Stimulated activated naive CD4-positive, alpha-beta T cell (primary cell): ENCODE measurements at places on chromosomes 1 and 21.

- DNase-seq: no peak
Measured at GRCh38 chr1:150234309-150234565, 1.7 kb downstream of the ANP32E start.

DNA sequence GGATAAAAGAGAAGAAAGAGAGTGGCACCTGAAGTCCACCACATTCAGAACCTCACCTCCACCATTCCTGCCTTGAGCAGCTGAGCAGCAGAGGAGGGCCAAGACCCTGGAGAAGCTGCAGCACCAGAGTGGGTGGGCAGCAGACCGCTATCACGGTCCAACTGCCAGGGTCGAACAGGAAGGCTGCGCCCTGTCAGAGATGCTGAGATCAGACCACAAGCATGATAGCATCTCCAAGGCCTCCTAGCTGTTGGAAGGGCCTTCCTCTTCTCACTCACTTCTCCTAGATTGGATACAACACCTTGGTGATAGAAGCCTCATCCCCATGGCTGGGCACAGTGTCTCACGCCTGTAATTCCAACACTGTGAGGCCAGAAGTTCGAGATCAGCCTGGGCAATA, 12.1 kb upstream of the SLC45A3 start:
- no peak for DNase-seq

GRCh38 chr1:27660300-27660835, 11.6 kb downstream of the IFI6 start:
- DNase-seq: no peak

- no peak for DNase-seq
Measured at GRCh38 chr1:208485512-208485911, 241.3 kb upstream of the PLXNA2 start.

- DNase-seq: no peak
Measured at GRCh38 chr1:238753252-238753651, 633.1 kb upstream of the CHRM3 start.

- DNase-seq: no peak
Measured at GRCh38 chr1:61190618-61191432, 108.5 kb downstream of the NFIA start.
